Stimulated activated CD4-positive, alpha-beta T cell treated with anti-CD3 and anti-CD28 coated beads, Interleukin-15, amount 100 ng/mL, for 1 hour (primary cell): ENCODE measurements at places on chromosomes 16 and 17.

- DNase-seq: no peak
These were observed 627.8 kb downstream of the KCNJ2 start for GRCh38 chr17:70797166-70797565.

DNA sequence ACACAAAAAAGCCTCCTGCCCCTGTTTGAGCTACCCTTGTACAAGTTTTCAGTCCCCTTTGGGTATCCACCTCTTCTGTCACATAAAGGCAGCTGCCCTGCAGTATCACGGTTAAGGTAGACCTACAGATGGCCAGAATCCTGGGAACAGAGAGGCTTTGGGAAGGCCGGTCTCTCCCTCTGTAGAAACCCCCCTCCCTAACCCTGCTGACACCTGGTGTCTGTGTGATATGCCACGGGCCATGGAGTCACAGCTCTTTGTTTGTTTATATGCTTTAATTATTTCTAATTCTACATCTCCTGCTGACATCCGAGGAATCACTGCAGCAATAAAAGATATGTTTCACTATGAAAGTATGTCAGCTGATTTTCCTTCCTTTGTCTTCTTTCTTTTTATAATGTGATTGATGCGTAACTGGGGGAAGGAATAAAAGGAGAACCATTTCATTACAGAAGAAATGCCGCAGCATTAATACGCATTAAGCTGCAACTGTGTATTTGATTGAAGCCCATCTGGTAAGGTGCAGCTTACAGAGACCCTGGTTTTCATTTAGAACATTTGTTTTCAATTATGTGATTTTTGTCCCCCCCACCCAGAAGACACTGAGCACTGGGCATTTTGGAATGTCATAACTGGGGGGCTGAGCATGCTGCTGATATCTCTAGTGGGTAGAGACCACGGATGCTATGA is 142.1 kb downstream of the SLC39A11 start:
- DNase-seq: no peak

DNA sequence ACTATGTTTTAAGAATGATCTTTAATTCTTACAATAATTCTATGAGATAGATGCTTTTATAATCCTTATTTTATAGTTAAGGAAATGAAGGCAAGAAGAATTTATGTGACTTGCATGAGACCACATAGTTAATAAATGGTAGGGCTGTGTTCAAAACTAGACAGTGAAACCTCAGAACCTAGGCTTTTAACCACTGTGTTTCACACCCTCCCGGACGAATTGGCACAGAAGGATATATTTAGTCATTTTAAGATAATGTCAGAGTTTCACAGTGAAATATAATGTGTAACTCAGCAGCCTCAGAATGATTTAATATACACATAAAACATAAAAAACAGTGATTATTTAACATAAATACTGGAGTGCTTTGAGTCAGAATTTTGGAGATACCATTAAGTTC is 57.0 kb downstream of the NSRP1 start:
- DNase-seq: no peak

- DNase-seq: no peak
These were observed 81.7 kb downstream of the MRM3 start for GRCh38 chr17:863880-864279.

- no peak for DNase-seq
These were observed 684 bp upstream of the NUDT16L1 start for GRCh38 chr16:4692460-4693295.

DNA sequence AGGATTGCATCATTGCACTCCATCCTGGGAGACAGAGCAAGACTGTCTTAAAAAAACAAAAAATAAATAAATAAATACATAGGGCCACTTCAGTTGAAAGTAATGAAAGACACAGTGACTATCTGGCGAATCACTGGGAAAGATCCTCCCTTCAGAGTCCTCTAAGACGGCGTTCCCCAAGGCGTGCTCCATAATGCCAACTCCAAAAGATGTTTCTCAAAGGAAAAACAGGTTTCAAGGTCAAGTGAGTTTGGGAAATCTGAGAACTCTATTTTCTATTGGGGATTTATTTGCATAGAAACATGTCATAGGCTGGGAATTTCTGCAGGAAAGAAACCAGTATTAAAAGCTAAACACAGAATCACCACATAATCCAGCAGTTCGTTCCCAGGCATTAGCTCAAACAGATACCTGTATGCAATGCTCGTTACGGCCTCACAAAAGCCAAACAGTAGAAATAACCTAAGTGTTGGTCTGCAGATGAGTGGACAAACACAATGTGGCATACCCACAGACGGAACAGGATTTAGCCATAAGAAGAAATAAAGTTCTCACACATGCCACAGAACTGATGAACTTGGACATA is 7.9 kb downstream of the KLHDC4 start:
- no peak for DNase-seq

DNA sequence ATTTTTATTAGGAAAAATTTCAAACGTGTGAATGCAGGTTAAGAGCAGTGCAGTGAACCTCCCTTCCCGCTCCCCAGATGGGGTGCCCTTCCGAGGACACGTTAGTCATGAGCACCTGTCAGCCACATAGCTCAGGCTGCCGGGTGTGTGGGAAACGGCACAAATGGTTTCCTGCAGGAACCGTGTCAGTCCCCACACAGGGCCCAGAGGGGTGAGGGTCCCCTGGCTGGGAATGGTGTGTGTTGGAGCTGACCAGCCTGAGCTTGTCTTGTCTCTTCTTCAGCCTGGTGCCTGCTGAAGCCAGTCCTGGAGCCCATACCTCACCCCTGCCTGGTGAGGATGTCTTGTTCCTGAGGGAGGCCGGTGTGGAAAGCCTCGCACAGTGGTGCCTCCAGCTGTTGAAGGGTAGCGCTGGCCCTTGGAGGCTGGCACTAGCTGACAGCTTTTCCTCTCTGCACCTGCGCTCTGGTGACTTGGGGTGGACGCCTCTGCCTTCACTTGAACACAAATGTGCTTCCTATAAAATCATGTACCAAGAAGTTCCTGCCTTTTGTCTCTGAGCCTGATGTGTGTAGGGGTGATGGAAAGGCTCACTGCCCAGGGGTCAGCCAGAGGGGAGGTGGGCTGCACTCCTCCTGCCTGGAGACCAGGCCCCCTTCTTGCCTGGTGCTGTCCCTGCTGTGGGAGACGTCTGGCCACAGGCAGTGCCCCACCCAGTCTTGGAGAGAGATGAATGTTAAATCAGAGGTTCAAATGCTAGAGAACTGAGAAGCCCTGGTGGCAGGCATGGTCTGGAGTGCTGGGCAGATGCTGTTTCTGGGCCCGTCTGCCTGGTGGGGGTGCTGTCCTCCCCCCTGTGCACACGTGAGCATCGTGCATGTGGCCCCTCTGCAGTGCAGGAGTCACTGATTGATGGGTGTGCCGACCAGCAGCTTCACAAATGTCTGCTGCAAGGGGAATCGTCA is 102.6 kb upstream of the ZNF750 start:
- DNase-seq: no peak

GRCh38 chr16:71225145-71225544 is 5.4 kb downstream of the HYDIN start:
- DNase-seq: no peak
